Activated CD4-positive, CD25-positive, alpha-beta regulatory T cell treated with anti-CD3 and anti-CD28 coated beads, Interleukin-2, amount 50 U/mL, for 72 hours (primary cell): ENCODE measurements at places on chromosomes 6 and 20.

GRCh38 chr20:62980380-62980960 lies 26.3 kb downstream of the BHLHE23 start:
- DNase-seq: no peak

DNA sequence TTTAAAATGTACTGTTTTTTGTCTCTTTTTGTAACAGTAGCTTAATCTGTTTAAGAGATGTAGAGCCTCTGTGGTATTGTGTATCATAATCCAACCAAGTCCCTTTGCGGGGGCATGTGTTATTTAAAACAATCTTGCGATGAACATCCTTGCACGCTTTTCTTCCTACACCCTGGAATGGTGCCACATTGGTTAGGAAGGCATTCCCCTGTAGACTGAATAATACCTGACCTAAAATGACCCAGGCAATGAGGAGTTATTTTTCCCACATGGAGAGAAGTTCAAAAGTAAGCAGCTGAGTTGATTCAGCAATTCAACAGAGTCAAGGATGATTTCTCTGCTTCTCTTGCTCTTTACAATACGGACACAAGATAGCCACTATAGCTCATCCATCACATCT lies 142.0 kb upstream of the PMEPA1 start:
- no peak for DNase-seq

DNA sequence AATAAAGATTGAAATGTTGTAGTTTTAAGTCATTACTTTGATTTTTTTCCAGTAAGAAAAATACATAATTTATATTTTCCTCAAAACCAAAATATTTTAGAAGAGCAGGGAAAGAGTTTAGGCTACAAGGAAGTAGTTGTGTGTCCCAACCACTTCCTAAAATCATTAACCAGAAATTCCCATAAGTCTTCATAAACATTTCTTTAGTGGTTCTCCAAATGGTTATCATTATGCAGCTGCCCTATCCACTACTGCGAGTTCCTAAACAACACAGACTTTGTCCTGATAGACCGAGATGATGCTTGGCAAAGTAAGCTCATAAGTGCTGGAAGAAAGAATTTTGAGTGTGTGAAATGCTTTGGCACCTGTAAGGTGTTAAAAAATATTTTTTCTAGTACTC lies 93.6 kb downstream of the ARMC2 start:
- DNase-seq: no peak

DNA sequence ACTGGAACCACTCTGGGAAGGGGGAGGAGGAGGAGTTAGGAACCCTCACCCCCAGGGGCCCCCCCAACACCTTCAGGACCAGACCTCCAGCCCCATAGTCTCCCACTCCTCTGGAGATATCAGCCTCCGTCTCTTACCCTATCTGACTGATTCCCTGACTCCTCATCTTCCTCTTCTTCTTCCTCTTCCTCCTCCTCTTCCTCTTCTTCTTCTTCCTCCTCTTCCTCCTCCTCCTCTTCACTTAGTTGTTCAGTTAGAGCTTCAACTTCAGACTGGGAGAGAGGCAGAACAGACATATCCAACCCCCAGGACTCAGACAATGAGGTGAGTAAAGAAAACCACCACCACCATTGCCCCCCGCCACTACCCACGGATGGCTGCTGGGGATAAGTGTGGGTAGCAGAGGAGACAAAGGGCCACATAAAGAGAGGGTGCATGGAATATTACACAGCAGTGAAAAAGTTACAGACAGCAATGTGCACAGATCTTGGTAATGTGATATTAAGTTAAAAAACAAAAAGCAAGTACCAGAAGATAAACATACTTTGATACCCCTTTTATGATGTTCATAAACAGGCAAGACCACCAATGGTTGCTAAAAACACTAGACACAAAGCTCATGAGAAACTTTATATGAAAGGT lies 8.0 kb downstream of the EHMT2 start:
- no peak for DNase-seq

GRCh38 chr6:34030831-34031624 lies 114.9 kb downstream of the GRM4 start:
- no peak for DNase-seq

DNA sequence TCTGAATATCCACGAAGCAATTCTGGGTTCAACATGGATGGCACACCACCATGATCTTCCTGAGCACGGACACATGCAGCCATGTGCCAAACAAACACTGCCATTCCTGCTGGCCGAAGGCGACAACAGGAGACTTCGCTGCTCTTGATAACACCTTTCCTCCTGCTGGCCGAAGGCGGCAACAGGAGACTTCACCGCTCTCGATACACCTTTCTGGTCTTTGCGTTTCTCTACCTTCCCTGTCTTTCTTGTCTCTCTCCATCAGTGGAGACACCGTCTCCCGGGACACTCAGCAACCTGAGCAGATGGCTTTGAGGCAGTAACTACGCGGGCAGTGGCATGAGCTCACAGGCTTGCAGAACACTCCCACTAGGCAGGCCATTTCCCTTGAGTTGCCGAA lies 54.9 kb upstream of the MPC1 start:
- no peak for DNase-seq

DNA sequence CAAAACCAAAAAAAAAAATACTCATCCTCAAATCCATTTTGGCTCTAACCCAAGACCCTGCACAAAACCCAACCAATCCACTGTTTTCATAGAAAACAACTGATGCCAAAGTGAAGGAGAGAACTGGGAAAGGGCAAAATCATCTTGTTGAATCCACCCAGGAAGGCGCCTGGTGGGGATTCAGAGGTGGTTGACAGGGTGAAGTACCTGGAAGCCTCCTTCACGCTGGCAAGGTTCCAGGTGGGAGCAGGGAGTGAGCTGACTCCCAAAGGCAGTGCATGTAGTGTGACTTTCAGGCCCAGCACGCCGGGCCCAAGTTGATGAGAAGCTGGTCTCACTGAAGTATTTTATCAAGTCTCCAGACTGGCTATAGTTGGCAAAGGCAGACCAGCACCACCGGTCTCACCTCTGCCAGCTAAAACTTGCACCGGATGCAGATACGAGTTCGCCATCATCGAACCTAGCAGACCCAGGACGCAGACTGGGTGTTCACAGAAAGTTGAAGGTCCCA lies 16.5 kb downstream of the PPP1R10 start:
- no peak for DNase-seq

DNA sequence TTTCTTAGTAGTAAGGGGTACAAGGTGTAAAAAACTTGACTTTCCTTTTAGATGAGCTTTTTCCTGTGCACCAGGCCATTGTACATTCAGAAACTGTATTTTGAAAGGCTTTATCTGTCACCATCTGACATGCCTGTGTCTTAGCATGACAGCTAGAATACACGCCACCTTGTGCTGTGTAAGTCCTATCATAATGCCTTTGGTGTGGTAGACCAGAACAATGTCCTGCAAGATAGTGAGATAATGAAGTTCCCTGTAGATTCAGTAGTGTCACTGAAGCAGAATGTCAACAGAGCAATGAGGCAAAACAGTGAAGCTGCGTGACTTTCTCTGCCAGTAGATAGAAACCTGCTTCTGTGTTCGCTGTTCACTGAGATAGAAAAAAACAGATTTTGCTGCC lies 105.8 kb downstream of the JAG1 start:
- no peak for DNase-seq

GRCh38 chr6:166862287-166862977 lies 93.9 kb downstream of the RNASET2 start:
- DNase-seq: no peak

DNA sequence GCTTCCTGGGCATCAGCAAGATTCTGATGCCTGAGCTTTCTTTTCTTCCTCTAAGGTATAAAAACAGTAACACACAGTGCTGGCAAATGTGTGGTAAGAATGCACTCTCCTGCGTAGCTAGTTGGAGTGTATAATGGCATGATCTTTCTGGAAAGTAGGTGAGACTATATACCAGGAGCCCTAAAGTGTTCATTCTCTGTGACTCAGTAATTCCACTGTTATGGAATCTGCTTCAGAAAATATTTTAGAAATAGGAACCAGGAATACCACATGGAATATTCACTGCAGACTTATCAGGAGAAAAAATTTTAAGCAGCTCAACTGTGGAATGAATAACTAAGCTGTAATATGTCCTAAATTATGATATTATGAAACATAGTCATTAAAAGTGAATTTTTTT lies 16.9 kb upstream of the CSE1L start:
- no peak for DNase-seq

GRCh38 chr20:48492715-48493070 lies 335.1 kb downstream of the PREX1 start:
- DNase-seq: no peak

- no peak for DNase-seq
Observed at GRCh38 chr6:69801225-69801624, 4.4 kb upstream of the LMBRD1 start.

- no peak for DNase-seq
Observed at GRCh38 chr6:130776287-130776925, 50.8 kb upstream of the SMLR1 start.

DNA sequence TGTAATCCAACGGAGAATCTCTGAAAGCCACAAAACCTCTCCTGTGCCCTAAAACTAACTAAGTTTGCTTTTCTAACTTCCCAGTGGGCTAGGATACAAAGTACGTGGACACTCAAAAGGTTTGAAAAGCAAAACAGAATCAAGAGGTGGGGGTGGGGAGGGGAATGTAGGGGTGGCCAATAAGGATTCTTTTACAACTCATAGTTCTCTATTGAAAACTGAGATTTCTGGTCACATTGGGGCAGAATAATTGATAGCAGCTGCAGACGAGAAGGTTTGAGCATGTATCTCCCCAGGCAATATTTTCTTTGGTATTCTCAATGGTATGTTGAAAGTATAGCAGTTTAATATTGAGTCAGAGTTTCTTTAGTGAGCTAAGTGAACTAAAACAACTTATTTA lies 376.7 kb upstream of the CITED2 start:
- DNase-seq: no peak

GRCh38 chr6:154457046-154457713 lies 53.3 kb downstream of the CNKSR3 start:
- no peak for DNase-seq

GRCh38 chr6:7537565-7538174 lies 3.8 kb upstream of the DSP start:
- no peak for DNase-seq

DNA sequence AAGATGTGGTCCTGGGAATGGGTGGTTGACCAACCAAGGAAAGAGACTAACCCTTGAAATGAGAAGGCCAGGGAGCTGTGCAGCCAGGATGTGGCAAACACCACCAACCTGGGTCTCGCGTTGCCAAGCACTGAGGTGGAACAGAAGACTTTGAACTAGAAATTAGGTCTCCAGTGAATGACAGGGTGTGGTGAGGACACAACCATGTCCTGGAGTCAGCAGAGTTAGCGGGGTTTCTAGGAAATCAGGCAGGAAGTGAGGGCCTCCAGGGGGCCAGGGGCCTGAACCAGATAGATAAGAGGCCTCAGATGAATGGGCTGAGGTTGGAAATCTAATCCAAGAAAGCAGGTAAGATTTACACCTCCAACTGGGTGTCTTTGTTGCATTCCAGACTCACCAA lies 353.3 kb upstream of the ARID1B start:
- DNase-seq: no peak

- DNase-seq: no peak
Observed at GRCh38 chr20:43408848-43409576, 48.7 kb upstream of the SRSF6 start.

GRCh38 chr6:13373488-13373886 lies 45.1 kb upstream of the TBC1D7 start:
- DNase-seq: no peak

DNA sequence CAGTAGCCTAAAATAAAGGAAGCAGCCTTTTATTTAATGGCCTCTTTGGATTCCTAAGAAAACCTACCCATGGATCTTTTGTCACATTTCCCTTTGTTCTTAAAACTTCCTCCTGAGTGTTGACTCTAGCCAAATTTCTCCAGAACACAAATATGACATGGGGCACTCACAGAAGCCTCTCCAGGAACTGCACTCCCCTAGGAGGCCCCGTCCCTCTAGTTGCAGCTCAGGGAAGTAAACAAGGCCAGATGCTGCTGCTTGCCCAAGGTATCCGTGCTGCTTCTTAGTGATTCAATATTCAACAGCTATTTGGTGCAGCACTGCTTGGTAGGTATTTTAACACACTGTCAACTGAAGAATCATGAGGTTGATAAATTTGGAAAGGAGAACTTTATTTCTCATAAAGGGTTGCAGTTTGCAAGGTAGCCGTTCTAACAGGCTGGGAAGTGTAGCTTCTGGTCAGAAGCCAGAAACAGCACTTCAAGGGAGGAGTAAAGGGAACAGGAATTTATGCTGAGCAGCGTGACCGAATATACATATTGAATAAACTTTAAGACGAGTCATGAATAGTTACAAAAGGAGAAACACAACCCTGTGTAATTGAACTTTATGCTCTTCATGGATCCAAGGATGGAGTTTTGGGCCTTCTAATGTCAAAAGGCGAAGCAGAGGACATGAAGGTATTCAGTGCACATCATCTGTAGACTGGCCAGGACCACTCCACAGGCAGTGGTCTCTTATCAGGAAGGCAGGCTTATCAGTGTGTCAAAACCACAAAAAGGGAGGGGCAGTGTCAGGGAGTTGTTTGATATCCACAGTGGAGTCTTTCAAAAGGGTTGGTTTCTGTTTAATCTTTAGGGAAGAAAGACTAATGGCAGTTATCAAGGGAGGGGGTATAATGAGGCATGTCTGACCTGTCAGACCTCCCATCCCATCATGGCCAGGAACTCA lies 63.3 kb downstream of the CD24 start:
- no peak for DNase-seq

DNA sequence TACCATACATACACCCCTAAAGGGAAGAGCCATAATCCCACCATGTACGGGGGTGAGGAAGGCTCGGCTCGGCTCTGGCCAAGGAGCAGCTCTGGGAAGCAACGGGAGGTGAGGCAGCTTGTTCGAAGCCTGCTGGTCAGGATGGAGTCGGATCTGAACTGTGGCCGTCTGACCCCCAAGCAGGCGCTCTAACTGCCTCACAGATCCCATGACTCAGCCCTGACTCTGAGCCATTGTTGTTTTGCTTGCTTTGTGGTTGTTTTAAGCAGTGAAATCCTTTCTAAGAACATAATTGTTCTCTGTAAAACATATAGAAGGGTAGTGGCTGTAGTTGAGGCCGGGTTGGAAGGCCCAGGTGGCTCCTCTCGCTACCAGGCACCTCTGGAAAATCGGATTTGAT lies 10.9 kb downstream of the C6orf132 start:
- DNase-seq: no peak

DNA sequence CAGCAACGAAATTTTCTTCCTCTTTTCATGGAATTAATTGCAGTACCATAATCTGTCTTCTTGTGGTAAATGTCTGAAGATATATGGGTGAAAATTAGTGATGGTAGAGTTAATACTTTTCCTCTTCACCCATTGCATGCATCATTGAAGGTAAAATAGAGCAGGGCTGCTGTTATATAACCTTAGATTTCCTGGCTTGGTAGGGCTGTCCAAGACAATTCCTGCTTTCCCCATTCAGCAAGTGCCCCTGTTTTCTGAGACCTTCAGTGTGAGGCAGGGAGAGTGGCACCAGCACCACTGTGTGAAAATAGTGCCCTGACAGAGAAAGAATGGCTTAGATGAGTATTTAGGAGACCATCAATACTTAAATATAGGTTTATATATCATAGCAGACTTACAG lies 202.0 kb downstream of the ZFAND3 start:
- no peak for DNase-seq

- DNase-seq: no peak
Observed at GRCh38 chr20:57791966-57792365, 82.2 kb upstream of the PMEPA1 start.
